ENCODE measurements at places on chromosomes 7 and 10.

DNA sequence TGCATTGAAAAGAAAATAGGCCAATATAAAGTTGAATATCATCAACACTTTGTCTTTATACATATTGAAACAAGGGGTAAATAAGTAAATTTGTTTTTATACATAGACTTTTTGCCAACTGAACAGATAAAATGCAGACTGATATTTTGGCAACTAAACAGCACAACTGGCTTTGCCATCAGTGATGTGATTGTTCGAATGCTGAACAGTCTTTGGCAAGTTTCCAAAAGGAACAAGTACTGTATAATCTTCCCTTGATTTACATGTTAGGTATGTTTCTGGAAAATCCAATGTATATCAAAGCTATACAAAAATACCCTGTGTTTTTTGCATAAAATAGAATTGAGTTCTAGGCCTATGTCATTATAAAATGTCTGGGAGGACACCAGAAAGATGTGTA lies 18.2 kb upstream of the ANKRD1 start:
- no peak for DNase-seq

DNA sequence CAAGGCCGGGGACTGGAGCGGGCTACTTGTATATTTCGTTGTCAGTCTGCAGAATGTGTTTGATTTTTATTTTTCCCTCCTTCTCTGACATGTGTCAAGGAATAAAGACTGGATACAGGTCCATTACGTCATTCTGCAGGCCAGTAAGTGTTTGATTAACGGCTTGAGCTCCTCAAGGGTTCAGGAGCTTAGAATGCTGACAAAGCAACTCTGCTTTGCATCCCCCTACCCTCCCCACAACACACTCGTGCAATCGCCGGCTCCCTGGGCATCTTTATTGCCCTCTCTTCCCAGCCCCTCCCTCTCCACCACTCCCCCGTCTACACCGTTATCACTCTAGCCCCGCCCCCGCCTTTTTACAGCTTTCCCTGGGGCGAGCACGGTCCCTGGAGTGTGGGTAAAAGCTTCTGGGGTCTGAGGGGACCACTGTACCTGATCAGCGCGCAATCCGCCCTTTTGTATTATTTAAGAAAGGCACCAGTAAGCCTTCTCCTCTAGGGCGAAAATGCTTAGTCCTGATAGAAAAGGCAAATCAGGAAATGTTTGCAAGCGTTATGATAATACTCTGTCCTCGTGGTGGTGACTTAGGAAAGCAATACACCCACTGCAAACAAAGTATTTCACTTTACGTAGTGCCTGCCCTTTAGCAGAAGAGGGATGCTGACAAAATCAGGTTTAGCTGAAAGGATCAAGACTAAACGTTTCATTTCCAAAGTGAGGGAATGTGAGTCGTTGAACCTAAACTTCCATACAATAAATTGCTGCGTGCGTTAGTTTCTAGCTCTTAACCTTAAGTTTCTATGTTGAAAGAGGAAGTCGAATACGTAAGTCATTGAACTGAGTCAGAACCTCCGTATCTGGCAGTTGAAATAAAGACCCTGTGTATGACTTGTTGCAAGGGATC lies 1.4 kb upstream of the CREB5 start:
- no peak for DNase-seq

DNA sequence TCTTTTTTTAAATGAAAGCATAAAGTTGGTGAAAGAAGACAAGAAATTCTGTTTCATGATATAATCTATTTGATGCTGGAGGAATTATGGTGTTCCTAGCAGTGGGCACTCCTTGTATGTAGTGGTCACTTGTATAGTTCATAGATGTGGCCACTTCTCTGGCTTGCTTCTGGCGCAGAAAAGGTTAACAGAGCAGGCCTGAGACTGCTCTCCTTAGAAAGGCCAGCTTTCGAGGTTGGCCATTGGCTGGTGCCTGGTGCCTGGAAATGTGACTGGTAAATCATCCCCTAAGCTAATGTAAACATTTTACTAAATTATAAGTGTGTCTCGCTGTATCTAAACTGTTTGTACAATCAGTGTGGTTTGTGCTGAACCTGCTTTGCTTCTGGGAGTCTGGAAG lies 276.1 kb downstream of the PHTF2 start:
- DNase-seq: no peak

- DNase-seq: no peak
Measured at GRCh38 chr7:101884671-101885596, 67.5 kb downstream of the CUX1 start.

DNA sequence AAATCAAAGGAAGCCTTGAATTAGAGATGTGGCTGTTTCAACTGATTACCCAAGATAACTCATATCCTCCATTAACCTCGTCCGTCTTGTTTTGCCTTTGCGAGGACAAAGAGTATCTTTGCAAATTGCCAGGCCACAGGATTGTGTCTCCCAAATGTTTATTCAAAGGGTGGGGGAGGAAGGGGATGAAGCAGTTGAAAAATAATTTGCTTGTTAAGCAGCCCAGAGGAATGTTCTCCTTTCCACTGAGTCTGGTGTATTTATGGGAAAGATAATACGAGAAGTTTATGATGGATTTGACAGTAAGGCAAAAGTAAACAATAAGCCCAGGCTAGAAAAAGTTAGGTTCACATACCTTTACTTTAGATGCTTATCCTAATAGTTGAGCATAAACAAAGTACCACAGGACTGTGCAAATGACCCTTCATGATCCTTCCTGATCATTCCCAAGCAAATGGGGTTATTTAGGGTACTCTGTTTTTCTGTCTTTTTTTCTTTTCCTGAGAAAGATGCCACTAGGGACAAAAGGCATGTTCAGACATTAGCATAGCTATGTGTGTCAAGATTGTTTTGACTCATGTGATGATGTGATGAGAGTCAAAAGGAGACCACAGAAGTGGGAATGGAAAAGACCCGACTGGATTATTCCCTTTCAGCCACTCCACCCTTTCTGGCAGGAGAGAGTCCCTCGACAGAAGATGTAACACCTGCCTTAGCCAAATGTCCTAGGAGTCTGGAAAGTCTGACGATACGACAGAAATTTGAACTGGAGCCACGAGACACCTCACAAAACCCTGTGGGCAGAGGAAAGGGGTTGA lies 243.0 kb upstream of the GLI3 start:
- no peak for DNase-seq

- peak; percentile 52 for DNase-seq
Measured at GRCh38 chr10:5317547-5318107, 47.1 kb upstream of the UCN3 start.

DNA sequence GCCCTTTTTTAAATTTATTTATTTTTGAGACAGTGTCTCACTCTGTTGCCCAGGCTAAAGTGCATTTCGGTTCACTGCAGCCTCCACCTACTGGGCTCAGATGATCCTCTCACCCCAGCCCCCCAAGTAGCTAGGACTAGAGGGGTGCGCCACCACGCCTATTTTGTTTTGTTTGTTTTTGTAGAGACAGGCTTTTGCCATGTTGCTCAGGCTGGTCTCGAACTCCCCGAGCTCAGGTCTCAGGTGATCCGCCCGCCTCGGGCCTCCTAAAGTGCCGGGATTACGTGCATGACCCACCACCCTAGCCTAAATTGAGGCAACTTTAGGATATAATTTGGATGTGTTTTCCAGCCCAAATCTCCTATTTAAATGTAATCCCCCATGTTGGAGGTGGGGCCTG lies 805 bp downstream of the ZNF736 start:
- no peak for DNase-seq

GRCh38 chr7:149433124-149433523 lies 27.7 kb downstream of the ZNF777 start:
- no peak for DNase-seq
